ENCODE measurements at places on chromosomes 2 and 18. TPM values are rescaled to one million over a fixed set of nuclear protein-coding genes. Genes with fewer than 3 reads are reported as not detected.

IL1R2 gene
- polyA plus RNA-seq, result 24.6 TPM

RANBP2 gene
- 5.4 TPM for polyA plus RNA-seq

PLGLB1 gene
- polyA plus RNA-seq, result not detected

LRRC30 gene
- polyA plus RNA-seq, result not detected

RGPD4 gene
- not detected for polyA plus RNA-seq

DNA sequence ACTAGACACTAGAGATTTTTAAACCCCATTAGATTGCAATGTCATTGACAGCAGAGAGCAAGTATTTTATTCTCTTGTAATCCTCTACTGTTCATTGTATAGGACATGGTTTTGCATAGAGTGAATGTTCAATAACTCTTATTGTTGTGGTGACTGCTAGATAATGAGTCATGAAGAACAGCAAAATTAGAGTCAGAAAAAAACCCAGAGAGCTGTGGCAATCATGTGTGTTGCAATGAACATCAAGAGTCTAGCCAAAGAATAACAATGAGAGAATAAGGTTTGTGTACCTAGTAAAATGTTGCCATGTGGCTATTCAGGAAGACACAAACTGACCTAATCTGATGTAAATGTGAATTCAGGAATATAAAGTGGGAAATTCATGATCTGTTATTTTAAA, 684.0 kb downstream of the DSC3 start:
- DNase-seq, result no peak
- H3K27ac ChIP-seq, result no peak overlapping the region
- H3K4me3 ChIP-seq, result no peak overlapping the region
- no peaks in the 10 kb centered on the region for H3K36me3 ChIP-seq
- no peaks in the 10 kb centered on the region for H3K4me1 ChIP-seq
- no peaks in the 10 kb centered on the region for H3K27me3 ChIP-seq

- no peaks in the 10 kb centered on the region for H3K36me3 ChIP-seq
- H3K4me1 ChIP-seq, result peaks cover 17% of the 10 kb centered on the region
- no peak overlapping the region for H3K4me3 ChIP-seq
- H3K27ac ChIP-seq, result no peak overlapping the region
- no peak for DNase-seq
Measured at GRCh38 chr18:36636237-36636817, 192.5 kb downstream of the TPGS2 start.

DNA sequence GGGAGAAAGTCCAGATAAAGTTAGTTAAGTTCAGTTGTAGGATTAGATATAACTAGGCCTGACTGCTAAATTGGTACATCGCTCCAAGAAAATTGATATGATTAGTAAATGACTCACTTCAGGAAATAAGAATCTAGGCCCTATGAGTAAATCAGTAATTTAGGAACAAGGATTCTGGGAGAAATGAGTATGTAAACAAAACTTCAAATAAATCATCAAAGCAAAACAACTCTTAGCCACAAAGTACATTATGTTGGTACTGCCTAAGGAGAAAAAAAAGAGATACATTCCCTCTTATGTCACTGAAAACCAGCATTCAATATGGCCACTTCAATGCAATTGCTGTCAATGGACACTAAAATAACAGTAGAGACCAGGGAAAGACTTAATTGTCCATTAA, 529.1 kb downstream of the ZNF804A start:
- no peak overlapping the region for H3K27ac ChIP-seq
- no peak for DNase-seq
- no peaks in the 10 kb centered on the region for H3K27me3 ChIP-seq
- H3K4me3 ChIP-seq, result no peak overlapping the region
- no peaks in the 10 kb centered on the region for H3K36me3 ChIP-seq

DNA sequence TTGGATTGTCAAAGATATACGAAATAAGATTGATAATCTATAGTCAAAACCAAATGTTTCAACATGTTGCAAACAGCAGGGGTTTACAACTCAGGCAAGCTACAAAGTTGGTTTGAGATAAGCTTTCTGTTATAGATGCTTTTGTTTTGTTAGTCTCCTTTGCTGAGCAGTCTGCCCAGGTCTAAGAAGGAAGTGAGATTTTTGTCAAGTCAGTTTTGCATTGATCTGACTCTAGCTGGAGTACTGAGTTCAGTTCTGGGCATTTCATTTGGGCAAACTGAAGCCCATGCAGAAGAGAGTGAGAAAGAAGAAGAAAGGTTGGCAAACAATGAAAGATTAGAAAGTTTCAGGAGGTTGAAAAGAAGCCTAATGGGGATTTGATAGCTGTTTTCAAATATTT, 983.0 kb upstream of the SLC39A10 start:
- no peak overlapping the region for H3K4me3 ChIP-seq
- no peak overlapping the region for H3K27ac ChIP-seq
- no peaks in the 10 kb centered on the region for H3K36me3 ChIP-seq
- DNase-seq, result no peak
- H3K4me1 ChIP-seq, result no peaks in the 10 kb centered on the region

- no peak for DNase-seq
- H3K27ac ChIP-seq, result no peak overlapping the region
- H3K4me1 ChIP-seq, result no peaks in the 10 kb centered on the region
- H3K27me3 ChIP-seq, result no peaks in the 10 kb centered on the region
- no peak overlapping the region for H3K4me3 ChIP-seq
Measured at GRCh38 chr2:207458582-207458981, 71.2 kb upstream of the CREB1 start.

All from sigmoid colon (tissue), 7 donors.